ENCODE measurements at places on chromosomes 1 and 21.
A peak's percentile ranks its signal among the peaks of the same experiment; 100 is the strongest.

GRCh38 chr1:209723756-209724693, 19.4 kb downstream of the HSD11B1 start:
- no peak for DNase-seq

DNA sequence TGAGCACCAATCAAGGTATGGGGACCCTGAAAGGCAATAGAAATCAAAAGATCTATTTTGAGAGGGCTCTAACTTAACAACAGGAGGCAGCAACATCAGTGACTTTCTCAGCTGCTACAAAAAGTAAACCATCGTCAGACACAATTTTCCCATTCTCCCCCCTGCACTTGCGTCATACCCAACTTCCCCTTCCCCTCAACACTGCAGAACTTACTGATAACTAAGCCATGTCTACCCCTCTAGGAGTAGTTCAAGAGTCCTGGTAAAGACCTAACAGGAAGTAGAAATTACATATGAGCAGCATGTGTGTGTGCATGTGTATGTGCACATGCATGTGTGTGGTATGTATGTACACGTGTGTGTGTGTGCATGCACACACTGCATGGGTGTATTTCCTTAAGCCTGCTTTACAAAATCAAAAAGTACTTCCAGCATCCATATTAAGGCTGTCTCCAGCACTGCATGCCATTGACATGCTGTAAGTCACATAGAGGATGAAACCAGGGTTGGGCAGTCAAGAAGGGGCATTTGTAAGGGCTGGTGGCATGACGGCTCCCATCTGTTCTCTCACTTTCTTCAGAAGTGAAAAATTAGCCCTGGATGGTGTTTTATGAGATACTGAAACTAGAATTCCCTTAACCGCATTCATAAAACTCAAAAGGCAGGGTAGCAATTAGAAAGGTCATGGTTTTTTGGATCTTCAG, 460.1 kb upstream of the RUNX1 start:
- peak; percentile 34 for DNase-seq

DNA sequence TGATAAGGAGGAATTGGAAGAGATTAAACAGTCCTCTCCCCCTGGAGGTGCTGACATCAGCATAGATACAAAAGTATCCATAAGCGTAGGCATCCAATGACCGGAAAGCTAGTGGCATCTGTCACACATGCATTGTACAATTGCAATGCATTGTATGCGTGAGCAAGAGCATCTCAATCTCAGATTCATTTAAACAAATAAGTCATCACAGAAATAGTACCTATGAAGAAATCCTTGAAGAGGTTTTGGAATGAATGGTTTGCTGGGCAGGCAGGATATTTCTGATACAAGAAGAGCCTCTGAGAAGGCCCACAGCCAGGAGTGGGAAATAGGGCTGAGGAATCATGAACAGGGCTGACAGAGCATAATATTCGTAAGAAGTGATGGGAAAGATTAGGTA, 88.9 kb upstream of the ABCD3 start:
- no peak for DNase-seq

GRCh38 chr1:245582026-245582425, 427.2 kb downstream of the KIF26B start:
- no peak for DNase-seq

DNA sequence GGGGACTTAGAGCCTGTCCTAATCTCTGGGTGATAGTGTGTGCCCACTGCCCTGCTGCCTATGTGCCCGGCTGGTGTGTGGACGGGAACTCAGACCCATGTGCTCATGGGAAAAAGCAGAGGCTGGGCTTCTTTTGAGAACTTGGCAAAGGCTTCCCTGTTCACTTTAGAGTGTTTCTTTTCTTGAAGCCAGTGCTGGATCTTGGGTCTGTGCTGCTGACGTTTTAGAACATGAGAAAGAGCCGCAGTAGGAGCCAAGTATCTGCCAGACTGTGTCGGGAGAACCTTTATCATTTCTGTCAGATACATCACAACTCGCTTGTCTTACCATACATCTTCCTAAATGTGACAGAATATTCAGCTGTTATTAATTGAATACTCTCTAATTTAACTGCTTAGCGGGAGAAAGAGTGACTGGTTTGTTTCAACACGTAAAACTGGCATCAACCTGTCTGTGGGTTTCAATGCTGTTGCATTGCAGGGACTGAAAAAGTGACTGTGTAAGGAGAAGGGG, 195.2 kb downstream of the PBX1 start:
- DNase-seq: no peak

- no peak for DNase-seq
These were observed 31.9 kb upstream of the RGS21 start for GRCh38 chr1:192284927-192285326.

DNA sequence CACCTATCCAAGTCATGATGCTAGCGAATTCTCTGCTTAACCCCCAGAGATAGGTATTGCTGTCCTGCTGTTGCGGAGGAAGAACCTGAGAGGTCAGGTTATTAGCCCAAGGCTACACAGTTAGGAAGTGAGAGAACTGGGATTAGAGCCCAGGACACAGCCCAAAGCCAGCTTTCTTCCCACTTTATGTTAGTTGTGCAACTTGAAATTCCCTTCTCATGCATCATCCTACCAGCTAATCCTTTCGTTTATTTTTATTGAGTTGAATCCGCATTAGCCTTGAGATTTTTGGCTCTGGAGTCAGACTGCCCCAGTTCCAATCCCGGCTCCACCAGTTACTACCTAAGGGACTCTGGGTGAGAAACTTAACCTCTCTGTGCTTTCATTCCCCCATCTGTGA, 65.4 kb downstream of the PLEKHA6 start:
- no peak for DNase-seq

DNA sequence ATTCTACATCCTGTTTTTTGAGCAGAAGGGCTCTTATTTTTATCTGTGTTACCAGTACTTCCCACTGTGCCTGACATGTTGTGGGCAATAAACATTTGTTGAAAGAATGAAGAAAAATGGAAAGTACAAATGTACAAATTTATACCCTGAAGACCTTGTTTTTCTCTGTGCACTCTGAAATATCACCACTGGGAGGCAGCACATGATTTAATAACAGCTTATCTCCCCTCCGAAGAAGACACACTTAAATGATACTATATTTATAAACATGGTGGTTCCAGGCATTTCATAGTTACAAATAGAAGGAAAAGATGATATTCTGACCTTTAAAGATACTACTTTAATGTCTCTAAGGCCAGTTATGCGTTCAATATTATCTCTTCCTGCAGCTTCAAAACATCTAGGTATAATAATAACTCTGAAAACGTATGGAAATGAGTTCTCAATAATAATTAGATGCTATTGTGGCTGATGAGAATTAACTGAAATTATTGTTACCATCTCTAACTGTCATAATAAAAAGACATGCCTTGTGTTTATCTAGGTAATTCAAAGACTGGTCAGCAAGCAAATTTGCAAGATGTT, 12.8 kb downstream of the DYNLT5 start:
- DNase-seq: peak; percentile 27

DNA sequence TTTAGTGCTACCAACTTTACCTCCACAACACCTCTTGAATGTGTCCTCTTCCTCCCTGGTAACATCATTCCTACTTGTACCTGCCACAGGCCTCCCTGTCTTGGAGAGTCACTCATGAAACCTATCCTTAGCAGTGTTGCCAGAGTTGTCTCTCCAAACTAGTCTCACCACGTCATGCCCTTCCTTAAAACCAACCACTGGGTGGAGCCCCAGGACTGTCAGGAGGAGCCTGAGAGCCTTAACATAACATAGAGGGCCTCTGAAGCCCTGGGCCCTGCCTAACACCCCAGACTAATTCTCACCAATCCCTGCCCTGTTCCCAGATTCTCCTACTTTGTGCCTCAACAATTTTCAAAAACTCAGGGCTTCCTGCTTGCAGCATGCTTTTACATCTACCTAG, 65.3 kb downstream of the ZNF697 start:
- DNase-seq: peak; percentile 45

- no peak for DNase-seq
These were observed 74.5 kb downstream of the ITPKB start for GRCh38 chr1:226664413-226665101.

DNA sequence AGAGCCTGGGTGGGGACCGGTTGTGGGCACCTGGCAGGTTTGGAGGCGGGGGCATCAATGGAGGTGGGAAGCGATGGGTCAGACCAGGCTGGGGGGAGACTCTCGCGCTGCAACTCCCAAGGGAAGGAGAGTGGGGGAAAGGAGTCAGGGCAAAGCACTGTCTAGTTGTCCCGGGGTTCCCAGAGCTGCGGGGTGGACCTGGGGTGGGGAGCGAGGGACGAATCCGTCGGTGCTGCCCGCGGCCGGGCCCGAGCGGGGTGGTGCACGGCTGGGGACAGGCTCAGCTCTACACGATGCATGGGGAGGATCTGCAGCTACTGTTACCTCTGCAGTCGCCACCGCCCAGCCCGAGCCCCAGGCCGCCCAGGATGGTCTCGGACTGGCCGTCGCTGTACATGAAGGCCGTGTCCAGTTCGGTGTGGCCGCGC, 427 bp downstream of the AKR7A2 start:
- DNase-seq: no peak

DNA sequence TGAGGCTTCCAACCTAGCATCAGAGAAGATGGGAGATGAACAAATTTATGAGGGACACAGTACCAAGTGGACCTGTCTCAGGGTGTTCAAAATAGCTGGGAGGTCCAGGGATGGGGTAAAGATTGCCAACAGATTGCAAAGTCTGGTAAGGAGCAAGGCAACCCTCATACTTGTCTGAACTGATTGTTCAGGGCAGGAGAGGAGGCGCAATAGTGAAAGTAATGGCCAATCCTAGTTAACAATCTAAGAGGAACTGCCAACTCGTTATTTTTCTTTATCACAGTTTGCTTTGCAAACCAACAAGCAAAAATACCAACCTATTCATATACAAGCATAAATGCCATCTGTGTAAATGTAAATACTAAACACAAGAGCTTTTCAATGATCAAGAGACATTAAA, 78.4 kb upstream of the S1PR1 start:
- DNase-seq: no peak

DNA sequence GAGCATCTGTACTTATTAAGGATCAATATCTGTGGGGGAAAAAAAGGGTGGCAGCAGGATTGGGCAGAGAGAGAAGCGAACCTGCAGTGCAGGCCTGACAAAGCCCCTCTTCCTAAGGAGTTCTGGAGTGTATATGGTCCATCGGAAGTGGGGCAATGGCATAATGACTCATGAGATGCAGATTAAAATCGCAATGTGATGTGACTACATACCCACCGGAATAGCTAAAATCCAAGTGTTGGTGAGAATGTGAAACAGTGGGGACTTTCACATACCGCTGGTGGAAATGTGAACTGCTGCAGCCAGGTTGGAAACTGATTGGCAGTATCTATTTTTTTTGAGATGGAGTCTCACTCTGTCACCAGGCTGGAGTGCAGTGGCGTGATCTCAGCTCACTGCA, 8.2 kb upstream of the CREG1 start:
- no peak for DNase-seq

GRCh38 chr21:32410916-32411315, 1.6 kb upstream of the EVA1C start:
- no peak for DNase-seq

GRCh38 chr1:222257027-222257426, 290.9 kb downstream of the HHIPL2 start:
- no peak for DNase-seq

GRCh38 chr1:162010175-162010506, 13.5 kb downstream of the OLFML2B start:
- DNase-seq: no peak

- DNase-seq: no peak
These were observed 4.0 kb upstream of the ZBTB40 start for GRCh38 chr1:22447621-22448111.

- DNase-seq: no peak
These were observed 80.7 kb downstream of the TBX15 start for GRCh38 chr1:118907466-118907865.

DNA sequence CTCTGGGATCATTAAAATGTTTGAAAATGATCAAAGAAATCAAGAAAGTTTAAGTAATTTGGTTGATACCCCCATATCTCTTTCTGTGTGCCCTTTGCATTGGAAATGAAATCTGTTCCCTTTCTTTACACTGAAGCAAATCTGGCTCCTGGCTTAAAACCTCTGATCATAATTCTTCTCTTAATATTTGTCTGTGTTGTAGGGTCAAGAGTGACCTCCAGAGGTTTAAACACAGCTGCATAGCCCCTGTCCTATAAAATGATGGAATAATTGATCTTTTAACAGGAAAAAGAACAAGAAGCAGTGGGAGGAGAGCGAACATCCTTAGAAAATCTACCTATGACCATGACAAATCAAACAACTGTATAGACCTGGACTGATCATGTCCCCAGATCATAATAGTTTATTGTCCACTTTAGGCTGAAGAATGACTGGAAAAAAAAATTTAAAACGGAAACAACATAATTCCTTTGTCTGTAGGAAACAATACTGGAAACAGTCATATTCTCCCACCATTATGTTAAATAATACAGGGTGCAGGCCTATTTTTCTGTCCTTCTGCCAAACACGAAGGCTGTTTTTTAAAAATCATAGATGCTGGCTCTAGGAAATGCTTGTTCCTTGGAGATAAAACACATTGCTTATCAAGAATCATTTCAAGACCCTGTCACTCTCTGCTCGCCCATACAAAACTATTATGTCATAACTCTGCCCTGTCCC, 184.3 kb downstream of the NEGR1 start:
- no peak for DNase-seq

- DNase-seq: no peak
These were observed 1371.0 kb downstream of the KCNT2 start for GRCh38 chr1:195236991-195237889.
